Stimulated activated CD4-positive, alpha-beta T cell treated with anti-CD3 and anti-CD28 coated beads, Interleukin-1b, Interleukin-23, amount 100 ng/mL, for 48 hours (primary cell): ENCODE measurements at places on chromosomes 4 and X.

- no peak for DNase-seq
These were observed 36.0 kb downstream of the INTU start for GRCh38 chr4:127668770-127669169.

- no peak for DNase-seq
These were observed 12.0 kb downstream of the BCOR start for GRCh38 chrX:40085714-40086113.

DNA sequence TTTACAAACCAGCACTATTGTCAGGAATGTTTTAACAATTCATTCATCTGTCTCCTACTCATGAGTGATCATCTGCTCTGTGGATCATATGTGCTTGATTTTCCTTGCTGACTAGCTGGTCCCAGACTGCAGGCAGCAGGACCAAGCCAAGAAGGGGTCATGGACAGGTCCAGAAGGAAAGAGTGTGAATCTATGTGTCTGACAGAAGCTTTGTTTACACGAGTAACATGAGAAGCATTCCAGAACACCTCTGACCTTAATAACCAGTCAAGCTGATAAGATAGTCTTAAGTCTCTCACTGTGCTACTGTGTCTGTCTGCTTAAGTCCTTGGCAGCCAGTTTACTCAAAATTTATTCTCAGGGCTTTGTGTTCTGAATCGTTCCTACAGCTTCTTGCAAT, 39.0 kb downstream of the GUCY1A1 start:
- DNase-seq: no peak

DNA sequence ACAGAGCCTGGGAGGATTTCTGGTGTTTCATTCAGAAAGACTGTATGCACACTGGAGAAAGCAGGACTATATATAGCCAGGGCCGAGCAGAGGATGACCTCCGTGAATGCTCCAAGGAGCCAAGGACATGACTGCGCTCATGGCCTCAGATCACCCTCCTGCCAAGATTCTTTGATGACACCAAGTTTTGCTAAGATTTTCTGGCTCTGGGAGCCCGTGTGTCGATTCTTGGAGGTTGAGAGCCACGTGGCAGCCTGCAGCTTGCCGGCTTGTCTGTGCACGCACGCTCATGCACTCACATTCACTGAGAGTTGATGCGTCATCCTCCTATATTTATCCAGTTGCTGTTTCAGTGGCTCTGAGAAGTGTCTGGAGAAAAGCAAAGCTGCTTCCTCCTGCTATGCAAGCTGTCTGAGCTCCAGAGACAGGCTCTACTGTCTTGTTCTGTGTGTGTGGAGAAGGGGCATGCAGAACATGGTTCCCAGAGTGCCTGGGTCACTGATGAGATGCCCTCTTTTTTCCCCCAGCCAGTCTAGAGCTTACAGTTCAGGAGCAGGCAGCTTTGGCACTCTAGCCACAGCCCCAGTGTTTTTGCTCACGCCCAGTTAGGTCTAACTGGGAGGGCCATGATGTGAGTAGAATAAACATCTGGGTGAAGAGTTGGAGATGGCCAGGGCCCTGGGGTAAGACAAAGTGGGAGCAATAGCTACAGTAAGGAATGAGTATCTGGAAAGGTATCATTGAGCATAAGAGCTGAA, 64.9 kb upstream of the SCOC start:
- DNase-seq: no peak

GRCh38 chr4:165461159-165461821, 82.5 kb downstream of the CPE start:
- DNase-seq: no peak

GRCh38 chrX:97039363-97040029, 155.8 kb downstream of the RPA4 start:
- no peak for DNase-seq

GRCh38 chrX:39556056-39556455, 541.7 kb downstream of the BCOR start:
- no peak for DNase-seq

- no peak for DNase-seq
These were observed 810.5 kb upstream of the ADGRL3 start for GRCh38 chr4:60389633-60390032.
